ENCODE measurements at places on chromosomes 1 and 21.

DNA sequence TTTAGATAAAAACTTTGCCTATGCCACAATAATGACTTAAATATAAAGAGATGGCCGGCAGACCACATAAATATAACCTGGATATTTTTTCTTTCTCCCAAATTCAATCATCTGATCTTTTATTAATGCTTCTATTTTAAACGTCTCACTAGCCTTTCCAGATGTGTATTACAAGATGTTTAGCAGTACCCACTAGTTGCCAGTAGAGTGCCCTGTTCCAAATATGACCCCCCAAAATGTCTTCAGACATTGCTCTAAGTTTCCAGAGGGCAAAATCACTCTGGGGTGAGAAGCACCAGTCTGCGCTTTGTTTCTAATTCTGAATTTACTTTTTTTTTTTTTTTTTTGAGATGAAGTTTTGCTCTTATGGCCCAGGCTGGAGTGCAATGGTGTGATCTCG lies 268.1 kb downstream of the GRIK1 start:
- DNase-seq: no peak

DNA sequence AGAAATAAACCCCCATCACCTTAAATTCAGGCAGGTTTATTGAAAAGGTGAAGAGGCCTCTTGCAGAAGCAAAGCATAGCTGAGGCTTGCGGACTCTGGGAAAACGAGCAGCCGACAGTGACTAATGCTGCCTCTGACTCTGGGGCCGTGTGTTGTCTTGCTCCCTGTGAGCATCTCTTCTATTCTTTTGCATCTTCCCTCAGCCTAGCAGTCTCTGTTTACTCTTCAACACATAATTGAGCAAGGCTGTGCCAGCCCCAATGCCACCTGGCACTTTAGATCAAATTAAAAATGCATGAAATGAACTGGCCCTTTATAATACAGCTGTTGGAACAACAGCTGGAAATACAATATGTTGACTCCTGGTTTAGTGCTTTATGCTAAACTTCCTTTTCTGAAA lies 18.4 kb upstream of the REG4 start:
- no peak for DNase-seq

GRCh38 chr1:154940651-154941194 lies 4.2 kb upstream of the PMVK start:
- no peak for DNase-seq

DNA sequence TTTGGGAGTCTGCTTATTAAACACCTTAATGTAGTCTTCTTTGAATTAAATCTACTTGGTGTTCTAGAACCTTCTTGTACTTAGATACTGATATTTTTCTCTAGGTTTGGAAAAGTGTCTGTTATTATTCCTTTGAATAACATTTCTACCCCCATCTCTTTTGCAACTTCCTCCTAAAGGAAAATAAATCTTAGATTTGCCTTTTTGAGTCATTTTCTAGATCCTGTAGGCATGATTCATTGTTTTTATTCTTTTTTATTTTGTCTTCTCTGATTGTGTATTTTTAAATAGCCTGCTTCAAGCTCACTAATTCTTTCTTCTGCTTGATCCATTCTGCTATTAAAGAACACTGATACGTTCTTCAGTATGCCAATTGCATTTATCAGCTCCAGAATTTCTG lies 155.9 kb upstream of the NEGR1 start:
- DNase-seq: no peak

GRCh38 chr1:227939791-227940771 lies 7.7 kb downstream of the WNT9A start:
- no peak for DNase-seq
